ENCODE measurements at places on chromosomes 6 and 20. TPM values are rescaled to one million over a fixed set of nuclear protein-coding genes. Genes with fewer than 3 reads are reported as not detected.
A peak's percentile ranks its signal among the peaks of the same experiment; 100 is the strongest.

GRCh38 chr6:74018825-74019224, 322.8 kb downstream of the CD109 start:
- no peak for DNase-seq

DNA sequence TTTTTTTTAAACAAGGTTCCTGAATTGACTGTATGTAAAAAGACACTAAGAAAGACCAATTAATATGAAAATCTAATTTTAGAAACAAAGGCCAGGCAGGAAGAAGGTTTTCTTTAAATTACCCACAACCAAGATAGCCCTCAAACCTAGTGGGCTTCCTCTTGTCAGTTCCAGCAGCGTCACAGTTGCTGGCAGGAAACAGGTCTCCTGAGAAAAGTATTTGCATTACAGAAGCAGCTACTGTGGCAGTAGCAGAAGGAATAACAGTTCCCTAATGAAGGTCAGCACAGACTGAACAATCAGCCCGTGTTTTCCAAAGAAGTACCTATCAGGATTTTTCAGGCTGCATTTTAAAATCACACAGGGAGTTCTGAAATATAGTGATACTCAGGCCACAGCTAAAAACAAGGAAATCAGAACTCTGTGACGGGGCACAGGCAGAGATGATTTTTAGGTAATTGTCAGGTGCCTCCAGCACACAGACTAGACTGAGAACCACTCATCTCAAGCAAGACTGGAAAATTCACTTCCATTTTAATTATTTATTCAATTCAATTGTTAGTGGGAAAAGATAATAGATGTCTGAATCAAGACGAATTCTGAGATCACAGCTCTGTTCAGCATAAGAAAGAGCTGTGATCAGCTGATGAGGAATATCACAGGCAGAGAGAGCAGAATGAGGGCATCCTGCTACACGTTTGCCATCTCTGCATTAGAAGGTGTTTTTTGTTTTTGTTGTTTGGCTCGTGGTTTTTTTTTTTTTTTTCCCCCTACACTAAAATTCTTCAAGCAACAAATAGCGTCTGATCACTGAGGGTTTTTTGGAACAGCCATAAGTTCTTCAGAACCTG, 230.5 kb upstream of the KHDRBS2 start:
- DNase-seq = no peak

- no peak for DNase-seq
Observed at GRCh38 chr6:149967591-149967990, 3.8 kb downstream of the ULBP1 start.

DNA sequence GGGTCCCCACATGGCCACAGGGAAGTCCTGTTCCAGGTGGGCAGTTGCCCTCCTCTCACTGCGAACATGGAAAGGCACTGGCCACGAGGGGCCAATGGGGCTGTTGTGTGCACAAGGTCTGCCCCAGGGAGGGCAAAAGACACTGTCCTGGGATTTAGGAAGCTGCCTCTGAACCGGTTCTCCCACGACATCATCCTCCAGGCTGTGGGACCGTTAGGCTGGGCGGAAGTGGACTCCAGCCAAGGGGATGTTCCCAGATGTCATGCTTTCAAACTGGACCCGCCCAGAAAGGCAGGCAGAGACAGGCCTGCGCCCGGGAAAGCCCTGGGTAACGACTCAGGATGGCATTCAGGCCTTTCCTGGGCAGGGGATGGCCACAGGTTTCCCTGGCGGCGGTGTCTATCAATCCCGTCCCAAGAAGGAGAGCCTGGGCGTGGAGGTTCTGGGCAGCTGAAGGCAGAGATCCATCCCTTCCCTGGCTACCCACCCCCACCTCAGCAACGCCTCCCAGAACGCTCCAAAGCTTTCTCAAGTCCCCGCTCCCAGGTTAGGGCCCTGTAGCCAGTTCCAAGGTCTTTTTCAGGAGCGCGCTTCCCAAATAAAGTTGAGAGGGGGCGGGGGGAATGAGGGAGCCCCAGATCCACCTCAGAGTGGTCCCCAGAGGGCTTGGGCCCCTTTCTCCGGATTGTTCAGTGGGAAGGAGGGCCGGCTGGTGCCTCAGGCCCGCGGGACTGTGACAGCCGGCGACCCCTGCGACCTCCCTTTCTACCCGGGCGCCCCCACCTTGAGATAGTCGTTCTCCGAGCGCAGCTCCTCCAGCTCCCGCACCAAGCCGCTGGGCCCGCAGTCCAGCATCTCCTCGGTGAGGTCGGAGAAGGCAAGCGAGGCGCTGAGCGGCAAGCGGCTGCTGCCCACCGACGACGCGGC, 13.8 kb upstream of the TLDC2 start:
- no peak for DNase-seq

GRCh38 chr6:57324538-57324937, 7.1 kb downstream of the PRIM2 start:
- DNase-seq = no peak

GRCh38 chr20:32203356-32204204, 4.0 kb downstream of the PLAGL2 start:
- no peak for DNase-seq

GRCh38 chr20:57965441-57965840, 255.6 kb upstream of the PMEPA1 start:
- DNase-seq = no peak

DNA sequence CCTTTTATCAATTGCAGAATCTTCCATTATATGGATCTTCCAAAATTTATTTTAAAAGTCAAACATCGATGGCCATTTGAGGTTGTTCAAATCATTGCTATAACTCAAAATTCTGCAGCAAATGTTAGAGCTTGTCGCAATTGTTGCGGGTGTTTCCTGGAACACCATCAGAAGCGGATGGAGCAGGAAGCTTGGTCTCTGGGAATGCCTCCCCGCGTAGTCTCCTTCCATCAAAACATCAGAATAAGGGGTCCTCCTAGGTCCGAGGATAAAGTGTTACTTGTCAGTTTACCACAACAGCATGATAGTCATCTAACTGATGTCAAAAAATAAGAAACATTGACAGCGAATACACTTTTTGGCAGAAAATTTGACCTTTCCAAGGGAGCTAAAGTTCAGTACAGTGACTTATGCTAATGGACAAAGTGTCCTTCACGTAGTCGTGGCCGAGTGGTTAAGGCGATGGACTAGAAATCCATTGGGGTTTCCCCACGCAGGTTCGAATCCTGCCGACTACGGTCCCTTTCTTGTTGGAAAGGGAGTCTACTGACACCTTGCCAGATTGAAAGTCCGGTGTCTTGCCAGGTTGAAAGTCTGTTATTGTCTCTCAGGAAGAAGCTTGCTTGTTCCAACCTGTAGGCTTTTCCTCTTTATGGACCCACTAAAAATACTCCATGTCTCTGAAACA, 59.0 kb upstream of the ZNF184 start:
- DNase-seq = no peak

- DNase-seq = peak; percentile 49
Observed at GRCh38 chr20:61120595-61121515, 131.2 kb upstream of the CDH4 start.

- DNase-seq = no peak
Observed at GRCh38 chr6:90268178-90268577, 28.5 kb downstream of the BACH2 start.

DNA sequence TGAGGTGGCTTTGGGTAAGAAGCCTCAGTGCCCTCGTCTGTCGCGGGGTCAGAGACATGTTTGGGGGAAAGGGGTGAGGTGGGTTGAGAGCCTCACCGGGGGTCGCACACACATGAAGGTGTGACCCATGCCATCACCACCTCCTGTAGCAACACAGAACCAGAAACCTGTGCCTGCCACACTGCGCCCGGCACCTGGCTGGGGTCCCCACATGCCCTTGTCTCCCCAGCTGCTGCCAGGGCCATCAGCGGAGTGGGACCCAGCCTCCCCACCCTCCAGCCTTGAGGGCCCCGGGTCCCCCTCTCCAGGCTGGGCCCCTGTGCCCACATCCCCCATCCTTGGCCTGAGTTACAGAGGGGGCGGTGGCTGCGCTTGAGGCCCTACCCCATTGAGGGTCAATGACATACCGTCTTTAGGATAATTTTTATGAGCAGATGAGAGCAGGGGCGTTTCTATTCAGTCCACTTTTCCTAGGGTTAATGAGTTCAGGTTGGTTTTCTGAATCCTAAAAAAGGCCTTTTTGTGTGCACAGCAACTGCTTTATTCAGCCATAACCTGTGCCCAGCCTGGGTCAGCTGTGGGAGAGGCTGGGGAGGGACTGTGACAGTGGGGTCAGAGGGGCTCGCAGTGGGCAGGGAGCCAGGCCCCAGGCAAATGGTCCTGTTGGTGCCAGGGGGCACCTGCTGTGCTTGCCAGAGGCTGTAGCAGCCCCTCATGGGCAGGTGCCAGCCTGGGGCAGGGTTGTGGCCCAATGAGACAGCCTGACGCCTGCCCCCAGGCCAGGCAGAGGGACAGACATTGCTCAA, 19.4 kb downstream of the APCDD1L start:
- no peak for DNase-seq

- no peak for DNase-seq
Observed at GRCh38 chr6:158311193-158311592, 1.1 kb upstream of the TULP4 start.

Gene DNPH1
- 50.3 TPM for total RNA-seq

Gene GINS1
- 53.9 TPM for total RNA-seq

Gene COL19A1
- total RNA-seq = not detected

Gene ESF1
- total RNA-seq = 20.7 TPM

Gene IL17F
- total RNA-seq = not detected

Gene SYCP2
- total RNA-seq = 2.3 TPM

Gene VIP
- total RNA-seq = not detected
